ENCODE measurements at places on chromosomes 3 and 15. TPM values are rescaled to one million over a fixed set of nuclear protein-coding genes. Genes with fewer than 3 reads are reported as not detected.
A peak's percentile ranks its signal among the peaks of the same experiment; 100 is the strongest.

DNA sequence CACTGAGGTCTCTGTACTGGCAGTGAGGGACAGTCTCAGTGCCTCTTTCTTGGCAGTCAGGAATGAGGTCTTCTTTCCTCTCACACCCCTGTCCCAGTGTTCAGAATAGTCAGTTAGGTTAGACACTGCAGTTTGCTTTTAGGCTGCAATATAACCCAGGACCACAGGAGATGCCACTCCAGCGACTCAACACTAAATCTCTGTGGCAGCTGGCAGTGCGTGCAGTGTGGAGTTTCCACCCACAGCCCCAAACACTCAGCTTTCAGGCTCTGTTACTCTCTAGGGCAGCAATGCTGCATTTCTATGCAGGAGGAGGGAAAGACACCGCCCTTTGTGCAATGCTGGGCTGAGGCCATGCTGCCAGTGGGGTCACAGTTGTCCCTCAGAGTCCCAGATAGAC lies 150.2 kb upstream of the SUCLG2 start:
- no peak for DNase-seq

DNA sequence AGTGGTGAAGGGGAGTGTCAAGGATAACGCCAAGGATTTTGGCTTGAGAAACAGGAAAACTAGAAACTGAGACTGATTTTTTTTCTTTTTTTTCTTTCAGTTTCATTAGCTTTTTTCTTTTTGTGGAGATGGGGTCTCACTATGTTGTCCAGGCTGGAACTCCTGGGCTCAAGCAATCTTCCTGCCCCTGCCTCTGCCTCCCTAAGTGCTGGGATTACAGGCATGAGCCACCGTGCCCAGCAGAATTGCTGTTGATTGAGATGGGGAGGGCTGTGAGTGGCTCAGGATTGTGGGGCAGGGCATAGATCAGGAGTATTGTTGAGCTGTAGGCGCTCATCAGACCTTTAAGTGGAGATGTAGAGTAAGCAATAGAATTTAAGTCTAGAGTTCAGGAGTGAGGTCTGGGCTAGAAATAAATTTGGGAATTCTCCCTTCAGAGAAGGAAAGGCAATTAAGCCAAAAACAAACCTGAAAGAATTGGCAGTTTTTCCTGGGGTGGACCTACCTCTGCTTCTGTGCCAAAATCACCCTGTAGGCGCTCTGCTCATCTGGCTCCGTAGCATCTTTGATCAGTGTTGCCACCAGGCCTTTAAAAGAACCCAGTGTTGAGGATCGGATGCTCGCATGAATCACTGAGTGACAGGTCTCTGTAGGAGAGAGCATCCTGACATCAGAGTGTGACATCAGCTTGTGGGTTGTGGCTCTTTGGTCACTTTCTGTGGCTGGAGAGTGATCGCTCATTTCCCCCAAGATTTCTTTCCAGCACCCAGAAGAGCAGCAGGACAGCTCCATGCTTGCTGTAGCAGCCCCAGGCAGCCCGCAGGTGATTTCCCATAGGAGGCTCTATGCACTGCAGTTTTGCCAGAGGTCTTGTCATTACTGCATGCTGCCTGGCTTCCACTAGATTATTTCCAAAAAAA lies 15.8 kb downstream of the ABHD17C start:
- no peak for DNase-seq

DNA sequence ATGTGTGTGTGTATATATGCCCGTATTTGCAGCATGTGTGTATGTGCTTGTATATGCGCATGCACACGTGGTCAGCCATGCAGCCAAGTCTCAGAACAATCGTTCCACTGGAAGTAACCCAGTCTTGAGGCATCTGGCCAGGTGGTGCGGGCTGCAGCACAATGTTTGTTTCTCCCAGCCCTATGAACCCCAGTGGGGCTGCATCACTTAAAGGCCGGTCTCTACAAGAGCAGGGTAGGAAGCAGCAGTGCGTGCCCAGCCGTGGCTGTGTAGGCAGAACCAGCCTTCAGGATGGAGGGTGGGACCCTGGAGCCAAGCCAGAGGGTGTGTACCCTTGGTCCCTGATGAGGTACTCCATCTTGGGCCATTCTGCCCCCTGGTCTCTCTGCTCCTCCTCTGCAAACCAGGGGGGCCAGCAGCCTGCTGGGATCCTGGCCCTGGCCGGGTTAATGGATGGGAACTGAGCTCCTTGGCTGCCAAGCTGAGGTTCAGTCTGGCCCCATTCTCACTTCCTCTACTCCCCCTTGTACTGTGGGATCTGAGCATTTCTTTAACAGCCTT lies 11.8 kb downstream of the KLF13 start:
- DNase-seq, result no peak

Gene TYRO3
- 3.6 TPM for total RNA-seq

DNA sequence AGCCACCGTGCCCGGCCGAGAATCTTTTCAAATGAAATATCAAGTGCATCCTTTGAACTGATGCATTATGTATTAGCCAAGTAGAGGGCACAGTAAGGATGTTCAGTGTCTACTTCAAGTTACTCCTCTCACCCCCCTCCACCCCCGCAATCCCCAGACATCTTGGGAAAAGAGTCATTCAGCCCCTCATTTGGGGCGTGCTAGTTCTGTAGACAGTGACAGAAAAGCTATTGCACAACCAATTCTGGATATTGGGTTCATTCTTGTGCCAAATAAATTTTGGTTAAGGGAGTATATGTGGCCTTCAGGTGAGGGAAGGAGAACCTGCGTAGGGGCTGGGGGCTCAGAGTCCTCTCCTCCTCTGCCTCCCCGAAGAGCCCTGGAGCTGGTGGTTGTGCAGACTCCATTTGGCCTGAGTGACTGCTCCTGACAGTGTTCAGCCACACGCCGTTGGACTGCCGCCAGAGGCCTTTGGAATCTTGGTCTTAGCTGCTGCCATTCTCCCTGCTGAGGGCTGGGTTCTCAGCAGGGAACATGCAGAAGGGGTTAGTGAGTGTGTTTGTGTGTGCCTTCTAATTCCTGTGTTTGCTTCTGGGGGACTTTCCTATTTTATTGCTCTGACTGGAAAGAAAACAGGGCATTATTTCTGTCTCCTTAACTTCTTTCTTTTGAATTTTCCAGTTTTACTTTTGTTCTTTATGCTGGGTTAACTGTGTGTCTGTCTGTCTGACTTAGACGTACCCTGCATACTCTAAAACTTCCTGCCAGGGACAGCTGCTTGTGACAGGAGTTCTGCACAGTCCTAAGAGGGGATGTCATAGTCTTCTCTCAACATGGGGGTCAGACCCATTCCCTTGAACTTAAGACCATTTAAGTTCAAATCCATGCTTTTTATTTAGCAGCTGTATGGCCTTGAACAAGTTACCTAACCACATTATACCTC lies 21.0 kb downstream of the RARB start:
- DNase-seq, result peak; percentile 91

GRCh38 chr15:99582508-99582960 lies 16.8 kb downstream of the MEF2A start:
- DNase-seq, result no peak

Gene TMEM108
- 1.3 TPM for total RNA-seq
